Adipocyte (in vitro differentiated cells): ENCODE measurements at places on chromosomes 12 and 14.

- peak; percentile 30 for DNase-seq
Observed at GRCh38 chr12:9813821-9814798, 13.2 kb upstream of the KLRF1 start.

DNA sequence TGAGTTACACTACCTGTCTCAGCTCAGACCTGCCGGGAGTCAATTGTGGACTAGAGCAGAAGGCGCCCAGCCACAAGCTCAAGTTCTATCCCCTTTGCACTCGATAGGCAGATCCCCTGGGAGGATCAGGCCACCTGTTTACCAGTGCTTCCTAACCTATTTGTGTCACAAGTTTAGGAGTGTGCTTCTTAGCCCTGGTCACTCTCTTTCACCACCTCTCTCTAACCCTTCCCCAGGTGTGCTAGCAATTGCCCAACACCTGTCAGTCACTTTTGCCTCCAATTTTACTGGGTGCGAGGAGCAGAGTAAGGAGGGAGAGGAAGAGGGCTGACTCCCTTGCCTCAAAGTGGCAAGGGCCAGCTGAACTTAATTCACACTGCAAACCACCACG, 745 bp upstream of the NAA30 start:
- DNase-seq: no peak

DNA sequence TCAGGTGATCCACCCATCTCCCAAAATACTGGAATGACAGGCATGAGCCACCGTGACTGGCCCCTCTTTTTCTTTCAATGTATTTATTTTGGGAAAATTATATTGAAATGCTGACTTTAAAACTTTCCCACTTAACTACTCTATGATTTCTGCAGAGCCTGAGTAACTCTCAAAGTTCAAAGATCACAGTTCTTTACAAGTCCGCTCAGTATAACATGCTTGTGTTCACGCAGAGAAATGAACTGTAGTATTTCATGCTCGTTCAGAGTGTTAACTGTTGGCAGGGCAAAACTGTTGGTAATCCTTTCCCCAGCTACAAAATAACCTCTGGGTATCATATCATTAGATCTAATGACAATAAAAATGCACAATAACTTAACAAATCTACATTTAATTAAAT, 50.7 kb upstream of the ADAMTS20 start:
- DNase-seq: no peak

GRCh38 chr12:82801951-82802610, 115.4 kb downstream of the TMTC2 start:
- DNase-seq: no peak

GRCh38 chr12:97316321-97316720, 146.3 kb upstream of the RMST start:
- DNase-seq: no peak

DNA sequence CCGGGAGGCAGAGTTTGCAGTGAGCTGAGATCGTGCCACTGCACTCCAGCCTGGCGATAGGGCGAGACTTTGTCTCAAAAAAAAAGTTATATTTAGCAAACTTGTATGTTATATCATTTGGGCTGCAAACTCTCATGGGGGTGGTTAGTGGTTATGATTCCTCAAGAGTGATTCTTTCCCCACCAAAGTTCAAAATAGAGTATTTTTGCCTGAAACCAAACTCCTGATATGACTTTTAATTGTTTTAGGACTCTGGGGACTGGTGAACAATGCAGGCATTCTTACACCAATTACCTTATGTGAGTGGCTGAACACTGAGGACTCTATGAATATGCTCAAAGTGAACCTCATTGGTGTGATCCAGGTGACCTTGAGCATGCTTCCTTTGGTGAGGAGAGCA, 18.6 kb downstream of the HSD17B6 start:
- no peak for DNase-seq

GRCh38 chr14:101630056-101630965, 69.0 kb downstream of the DIO3 start:
- no peak for DNase-seq

DNA sequence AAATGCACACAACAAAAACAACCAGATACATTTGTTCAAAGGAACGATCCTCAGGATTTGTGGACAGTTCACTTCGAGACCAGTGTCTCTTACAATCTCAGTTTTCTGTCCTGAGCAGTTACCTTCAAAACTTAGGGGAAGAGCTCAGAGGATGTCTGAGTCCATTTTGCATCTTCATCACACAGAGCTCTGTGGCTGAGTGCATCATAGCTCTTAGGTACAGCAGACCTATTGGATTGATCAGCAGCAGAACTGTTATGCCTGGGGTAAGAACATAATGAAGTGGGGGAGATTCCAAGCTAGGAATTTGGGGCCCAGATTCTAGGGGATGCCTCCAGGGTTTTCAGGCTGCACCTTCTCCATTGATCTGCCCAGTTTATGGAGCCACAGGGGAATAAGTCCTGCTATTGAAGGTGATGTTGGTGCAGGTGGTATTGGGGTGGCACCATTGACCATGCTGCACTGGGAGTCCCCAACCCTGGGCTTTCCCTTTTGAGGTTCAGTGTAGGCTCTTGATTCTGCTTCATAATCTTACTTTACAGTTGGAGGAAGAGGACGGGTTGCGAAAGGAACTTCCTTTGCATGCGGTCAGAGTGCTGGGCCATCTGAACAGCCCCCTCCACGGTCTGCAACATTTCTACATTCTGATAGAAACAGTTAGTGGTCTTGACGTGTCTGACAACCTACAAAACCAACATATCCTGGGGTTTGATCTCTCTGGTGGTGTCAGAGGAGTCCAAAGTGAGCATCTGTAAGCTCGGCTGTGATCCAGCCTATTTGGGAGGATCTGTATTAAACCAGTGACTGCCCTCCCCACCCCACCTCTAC, 112.8 kb downstream of the CHST11 start:
- no peak for DNase-seq

DNA sequence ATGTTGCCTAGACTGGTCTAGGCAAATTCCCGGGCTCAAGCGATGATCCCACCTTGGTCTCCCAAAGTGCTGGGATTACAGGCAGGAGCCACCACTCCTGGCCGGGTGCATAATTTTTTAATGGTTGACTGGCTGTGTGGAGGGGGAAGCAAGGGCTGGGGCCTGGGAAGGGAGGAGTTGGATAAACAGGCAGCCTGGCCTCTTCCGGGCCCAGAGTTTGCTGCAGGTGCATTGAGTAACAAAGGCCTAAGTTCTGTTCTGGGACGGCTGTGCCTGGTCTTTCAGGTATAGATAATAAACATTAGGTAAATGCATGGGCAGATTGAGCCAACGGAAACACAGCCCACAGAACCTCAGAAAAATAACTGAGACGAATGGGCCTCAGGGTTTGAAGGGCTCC, 191.3 kb upstream of the TBX3 start:
- DNase-seq: no peak

DNA sequence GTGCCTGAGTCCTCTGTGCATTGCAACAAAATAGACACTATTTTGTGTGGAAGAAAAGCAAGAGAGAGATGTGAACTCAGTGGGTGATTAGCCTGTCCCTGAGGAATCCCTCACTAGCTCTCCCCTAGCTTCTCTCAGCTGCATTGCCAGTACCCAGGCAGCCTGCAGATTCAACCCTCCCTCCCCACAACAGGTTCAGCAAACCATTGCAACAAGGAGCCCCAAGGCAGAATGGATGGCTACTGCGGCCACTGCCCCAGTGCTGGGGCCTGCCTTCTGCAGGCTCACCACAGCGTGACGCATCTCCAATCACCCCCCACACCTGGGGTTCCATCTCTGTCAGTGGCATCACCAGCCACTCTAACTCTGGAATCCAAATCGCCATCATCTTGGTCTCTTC, 2.3 kb downstream of the CRACR2A start:
- DNase-seq: no peak

DNA sequence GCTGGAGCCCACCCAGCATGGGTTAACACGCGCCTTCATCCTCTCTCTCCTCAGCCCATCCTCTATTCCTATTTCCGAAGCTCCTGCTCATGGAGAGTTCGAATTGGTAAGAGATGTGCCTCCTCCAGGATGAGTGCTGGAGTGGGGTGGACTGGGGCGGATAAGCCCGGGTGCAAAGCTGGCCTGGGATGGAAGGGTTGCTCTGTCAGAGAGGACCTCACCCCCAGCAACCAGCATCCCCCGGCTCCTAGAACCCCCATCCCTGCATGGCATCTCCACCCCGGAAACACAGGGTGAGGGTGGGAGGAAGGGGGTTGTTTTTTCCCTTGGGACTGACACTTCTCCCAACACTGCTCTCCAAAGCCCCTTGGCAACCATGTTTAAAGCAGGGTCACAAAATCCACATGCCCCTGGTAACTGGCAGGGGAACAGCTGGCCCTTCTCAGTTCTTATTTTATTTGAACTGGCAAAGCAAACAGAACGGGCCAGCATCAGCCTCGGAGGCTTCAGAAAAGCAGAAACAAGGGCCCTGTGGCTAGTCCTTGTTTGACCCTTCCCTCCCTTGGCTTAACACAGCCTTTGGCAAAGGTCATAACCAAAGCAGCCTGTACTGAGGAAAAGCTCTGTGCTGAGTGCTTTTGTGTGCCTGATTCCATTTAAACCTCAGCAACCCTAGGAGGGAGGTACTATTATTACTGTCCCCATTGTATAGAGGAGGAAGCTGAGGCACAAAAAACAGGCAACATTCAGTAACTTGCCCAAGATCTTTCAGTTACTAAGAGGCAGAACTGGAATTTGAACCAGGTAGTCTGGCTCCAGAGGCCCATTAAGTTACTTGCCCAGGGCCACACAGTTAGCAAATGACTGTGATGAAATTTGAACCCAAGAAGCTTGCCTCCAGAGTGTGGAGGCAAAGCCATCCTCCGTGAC, 4.2 kb downstream of the GSTZ1 start:
- no peak for DNase-seq

DNA sequence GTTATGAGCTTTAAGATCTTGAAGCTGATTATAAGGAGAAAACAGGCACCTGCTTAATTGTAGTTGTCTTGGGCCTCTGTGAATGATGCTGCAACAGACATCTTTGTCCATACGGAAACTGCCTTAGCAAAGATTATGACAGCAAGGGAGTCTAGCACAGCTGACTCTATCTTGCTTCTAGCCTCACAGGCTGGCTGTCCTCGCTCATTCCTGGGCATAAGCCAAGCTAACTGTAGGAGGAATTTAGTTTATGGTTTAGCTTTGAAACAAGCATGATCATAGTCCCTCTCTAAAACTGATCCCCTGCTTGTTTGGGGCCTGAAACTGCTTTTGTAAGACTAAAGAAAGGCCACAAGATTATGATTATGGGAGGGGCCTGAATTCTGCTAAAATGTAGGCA, 74.3 kb upstream of the C14orf132 start:
- no peak for DNase-seq

- no peak for DNase-seq
Observed at GRCh38 chr14:83342590-83342989, 1808.9 kb upstream of the SEL1L start.

DNA sequence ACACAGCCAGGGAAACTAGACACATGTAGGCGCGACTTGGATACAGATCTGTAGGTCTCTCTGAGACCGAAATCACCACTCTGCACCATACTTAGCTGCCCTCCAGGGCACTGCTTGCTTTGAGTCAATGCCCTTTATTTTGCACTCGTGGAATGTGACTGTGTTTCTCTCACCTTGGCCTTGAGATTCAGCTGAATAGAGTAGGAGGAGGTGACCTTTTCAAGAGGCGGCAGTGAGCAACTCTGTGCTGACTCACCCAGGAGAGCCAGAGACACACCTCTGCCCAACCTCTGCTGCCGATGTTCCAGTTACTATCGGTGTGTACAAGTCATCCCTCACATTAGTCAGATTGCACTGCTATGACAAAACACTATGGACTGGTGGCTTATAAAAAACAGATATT, 583.4 kb downstream of the VRK1 start:
- DNase-seq: no peak

DNA sequence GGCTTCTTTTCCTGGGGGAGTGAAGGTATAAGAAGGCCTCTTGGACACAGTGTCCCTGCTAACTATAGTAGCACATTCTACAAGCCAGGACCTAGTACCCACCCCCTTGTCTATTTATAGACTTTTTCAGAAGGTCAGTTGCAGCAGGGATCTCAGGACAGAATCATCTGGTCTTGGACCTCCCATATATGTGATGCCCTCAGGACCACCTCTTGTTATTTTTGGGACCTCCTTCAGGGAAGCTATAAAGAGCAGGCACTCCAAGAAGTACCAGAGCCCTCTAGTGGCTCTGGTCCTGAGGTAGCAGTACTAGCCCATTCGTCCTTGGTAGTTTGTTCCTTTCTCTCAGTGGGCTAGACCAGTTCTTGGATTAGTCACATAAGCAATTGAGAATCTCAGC, 4.3 kb downstream of the COQ10A start:
- DNase-seq: peak; percentile 39

DNA sequence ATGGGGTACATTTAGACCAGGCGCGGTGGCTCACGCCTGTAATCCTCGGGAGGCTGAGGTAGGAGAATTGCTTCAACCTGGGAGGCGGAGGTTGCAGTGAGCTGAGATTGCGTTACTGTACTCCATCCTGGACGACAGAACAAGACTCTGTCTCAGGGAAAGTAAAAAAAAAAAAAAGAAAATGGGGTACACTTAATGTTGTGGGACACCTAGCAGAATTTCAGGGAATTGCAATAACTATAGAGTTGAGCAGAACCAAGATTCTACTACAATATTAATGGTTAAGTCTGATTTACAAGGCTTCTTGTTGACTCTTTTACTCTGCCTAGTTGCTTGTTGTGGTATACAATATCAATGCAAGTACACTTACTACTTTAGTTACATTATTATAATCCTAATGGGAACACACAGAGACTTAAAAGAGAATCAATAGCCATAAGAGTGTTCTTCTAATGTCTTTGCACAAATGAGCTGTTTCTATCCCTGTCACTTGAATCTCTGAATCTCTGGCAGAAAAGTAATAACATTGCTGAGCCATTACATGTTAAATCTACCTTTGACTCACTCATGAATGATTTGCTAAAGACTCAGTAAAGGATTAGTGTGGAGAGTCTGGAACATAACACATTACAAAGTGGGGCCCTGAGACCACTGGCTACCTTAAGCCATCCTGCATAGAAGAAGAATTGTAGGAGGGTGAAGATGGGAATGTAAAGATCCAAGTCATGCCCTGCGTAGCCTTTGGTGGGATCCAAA, 22.7 kb downstream of the BEST3 start:
- DNase-seq: no peak

- no peak for DNase-seq
Observed at GRCh38 chr14:96806836-96807235, 9.7 kb downstream of the VRK1 start.

- peak; percentile 77 for DNase-seq
Observed at GRCh38 chr12:6332459-6332858, 9.4 kb downstream of the TNFRSF1A start.

DNA sequence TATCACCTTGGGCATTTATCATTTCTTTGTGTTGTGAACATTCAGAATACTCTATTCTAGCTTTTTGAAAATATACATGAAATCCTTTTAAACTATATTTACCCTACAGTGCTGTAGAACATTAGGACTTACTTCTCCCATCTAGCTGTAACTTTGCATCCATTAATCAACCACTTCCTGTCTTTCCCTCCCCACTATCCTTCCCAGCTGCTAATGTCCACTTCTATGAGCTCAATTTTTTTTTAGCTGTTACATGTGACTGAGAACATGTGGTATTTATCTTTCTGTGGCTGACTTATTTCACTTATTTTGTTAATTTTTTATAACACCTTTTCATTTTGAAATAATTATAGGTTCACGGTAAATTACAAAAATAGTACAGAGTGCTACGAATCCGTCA, 136.0 kb downstream of the LMNTD1 start:
- no peak for DNase-seq

GRCh38 chr12:4566474-4566873, 4.5 kb downstream of the DYRK4 start:
- no peak for DNase-seq
